ENCODE measurements at places on chromosomes 5 and 9.

- no peak for DNase-seq
Measured at GRCh38 chr9:137520614-137521404, 29.4 kb downstream of the PNPLA7 start.

GRCh38 chr9:93597871-93598646 is 21.7 kb downstream of the PHF2 start:
- no peak for DNase-seq

GRCh38 chr5:158812408-158812807 is 287.3 kb downstream of the EBF1 start:
- DNase-seq, result peak; percentile 6

GRCh38 chr5:76083555-76084495 is 642 bp downstream of the SV2C start:
- peak; percentile 39 for DNase-seq

DNA sequence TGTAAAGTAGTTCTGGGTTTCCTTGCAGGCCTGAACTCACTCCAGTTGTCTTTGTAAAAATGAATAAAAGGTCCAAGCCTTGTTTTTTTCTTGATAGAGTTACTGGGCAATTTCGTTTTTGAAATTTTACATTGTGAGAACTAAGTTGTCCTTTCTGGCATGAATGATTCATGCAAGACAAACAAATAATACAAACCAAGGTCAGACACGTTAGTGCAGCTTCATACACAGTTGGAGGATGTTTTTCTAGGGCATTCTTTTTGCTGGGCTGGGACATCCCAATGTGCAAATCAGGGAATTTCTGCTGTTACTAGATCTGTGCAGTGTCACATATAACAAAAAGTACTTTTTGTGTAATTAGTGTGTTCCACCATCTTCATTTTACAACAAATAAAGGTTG is 96.0 kb downstream of the MEGF10 start:
- no peak for DNase-seq

DNA sequence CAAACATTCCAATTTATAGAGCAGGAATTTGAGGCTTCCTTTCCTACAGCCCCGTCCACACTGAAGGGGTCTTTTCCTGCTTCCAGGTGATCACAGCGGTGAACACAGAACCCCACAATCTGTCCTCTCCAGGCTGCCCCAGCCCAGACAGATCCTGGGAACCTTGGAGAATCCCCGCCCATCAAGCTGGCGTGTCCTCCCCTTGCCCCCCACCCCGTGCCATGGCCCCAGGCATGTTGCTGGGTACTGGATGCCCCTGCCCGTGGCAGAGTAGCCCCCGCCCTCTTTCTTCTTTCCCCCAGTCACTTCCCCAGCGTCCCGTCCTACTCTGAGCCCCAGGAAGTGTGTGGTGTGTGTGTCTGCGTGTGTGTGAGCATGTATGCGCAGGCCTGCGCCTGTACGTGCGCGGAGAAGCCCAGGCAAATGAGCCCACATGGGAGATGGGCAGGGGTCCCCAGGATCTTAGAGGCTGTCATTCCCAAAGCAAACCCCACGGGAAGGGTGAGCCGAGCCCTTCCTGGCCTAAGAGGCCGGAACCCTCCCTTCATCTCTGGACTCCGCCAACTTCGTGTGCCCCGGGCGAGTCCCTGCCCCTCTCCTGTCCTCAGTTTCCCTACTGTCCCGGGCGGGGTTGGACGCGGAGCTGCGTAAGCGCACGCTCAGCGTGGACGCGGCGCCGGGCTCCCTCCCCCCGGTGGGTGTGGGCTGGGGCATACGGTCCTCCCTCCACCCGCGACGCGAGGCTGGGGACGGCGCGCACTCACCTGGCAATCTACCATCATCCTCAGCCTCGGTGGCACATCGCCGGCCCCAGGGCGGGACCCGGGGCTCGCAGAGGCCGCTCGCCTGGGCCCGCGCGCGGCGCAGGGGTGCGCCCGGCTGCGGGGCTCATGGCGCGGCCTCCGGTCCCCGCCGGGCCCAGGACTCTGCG is 15.2 kb downstream of the GBGT1 start:
- DNase-seq, result peak; percentile 77

- DNase-seq, result no peak
Measured at GRCh38 chr5:58405175-58405574, 54.7 kb downstream of the PLK2 start.
